ENCODE measurements at places on chromosomes 12 and 14. TPM values are rescaled to one million over a fixed set of nuclear protein-coding genes. Genes with fewer than 3 reads are reported as not detected.

- DNase-seq, result peak; percentile 80
These were observed 12.3 kb upstream of the KRT74 start for GRCh38 chr12:52585946-52586345.

DNA sequence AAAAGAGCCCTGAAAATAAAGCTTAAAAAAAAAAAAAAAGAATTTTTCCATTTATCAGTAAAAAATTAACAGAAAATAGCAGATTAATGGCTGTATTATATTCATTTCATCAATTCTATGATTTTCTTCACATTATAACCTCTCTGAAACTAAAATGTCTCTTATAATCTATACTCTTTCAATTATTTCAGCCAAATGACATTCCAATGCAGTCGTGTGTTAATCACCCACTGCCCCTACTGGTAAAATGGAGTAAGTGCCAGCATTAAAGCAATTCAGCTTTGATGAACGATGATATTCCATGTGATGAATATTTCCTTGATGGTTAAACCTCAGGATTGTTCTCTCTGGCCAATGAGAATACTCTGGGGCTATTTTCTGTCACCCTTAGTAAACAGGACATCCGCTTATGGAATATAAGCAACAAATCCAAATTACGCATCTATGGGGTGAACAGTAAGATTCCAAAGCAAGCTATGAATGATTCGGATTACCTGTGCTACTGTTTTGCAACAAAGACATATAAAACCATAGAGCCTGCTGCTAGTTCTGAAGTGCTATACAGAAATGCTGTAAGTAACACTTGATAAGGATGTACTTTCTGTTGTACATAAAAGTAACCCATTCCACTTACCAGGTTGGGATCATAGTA is 20.3 kb upstream of the SYCP3 start:
- no peak for DNase-seq

DNA sequence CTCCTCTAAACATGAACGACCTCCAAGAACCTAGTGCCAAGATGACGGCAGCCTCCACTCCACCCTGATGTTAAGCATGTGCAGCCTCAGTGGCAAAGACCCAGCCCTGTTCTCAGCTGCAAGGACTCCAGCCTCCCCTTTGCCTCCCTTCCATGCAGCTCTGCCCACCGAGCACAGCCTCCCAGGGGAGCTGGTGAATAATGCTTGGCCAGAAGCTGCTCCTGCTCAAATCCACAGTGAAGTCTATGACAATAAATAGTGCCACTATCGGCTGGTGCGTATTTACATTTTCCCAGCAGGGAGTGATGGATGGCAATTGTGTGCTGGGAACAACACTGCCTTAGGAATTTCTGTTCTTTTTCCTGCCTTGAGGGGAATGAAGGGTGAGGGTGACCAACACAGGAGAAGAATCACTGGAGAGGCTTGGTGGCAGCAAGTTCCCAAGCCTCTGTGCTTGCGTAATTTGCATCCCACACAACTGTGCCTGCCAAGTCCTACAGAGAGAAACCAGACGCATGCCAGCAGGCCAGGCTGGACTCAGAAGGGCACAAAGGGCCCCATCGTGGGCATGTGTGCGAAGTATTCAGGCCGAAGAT is 29.9 kb upstream of the TC2N start:
- DNase-seq, result no peak

DNA sequence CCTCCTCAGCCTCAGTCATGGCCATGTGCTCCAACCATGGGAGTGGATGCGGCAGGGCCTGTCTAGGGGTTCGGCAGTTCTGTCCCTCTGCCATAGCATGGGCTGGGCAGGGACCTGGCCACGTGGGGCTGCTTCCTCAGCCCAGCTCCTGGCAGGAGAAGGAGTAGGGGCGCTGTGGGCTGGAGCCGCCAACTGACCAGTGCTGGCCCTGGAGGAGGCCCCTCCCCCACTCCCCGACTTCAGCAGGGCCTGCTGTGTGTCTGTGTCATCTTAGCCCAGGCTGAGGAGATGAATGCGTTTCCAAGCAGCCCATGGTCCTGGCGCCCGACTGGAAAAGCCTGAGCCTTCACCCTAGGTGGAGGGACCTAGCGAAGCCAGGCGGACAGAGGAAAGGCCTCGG is 2.7 kb upstream of the PACS2 start:
- DNase-seq, result no peak

- DNase-seq, result no peak
These were observed 111.2 kb downstream of the ITPR2 start for GRCh38 chr12:26721800-26722199.

DNA sequence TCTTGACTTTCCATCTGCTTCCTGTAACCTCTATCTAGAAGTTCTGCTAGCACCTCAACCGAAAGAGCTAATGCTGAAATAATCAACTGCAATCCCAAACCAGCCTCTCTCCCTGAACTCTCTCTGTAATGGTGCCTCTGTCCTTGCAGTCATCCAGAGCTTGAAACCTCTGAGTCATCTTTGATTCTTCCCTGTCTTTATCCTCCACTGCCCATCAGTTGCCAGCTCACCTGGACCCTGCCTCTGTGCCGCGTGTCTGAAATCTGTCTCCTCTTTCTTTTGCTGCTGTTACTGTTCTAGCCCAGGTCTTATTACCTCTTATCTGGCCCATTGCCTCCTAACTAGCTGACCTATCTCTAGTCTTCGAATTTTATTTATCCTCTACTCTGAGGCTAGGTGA is 15.5 kb downstream of the CLSTN3 start:
- peak; percentile 21 for DNase-seq

GRCh38 chr12:754851-755562 is 2.6 kb downstream of the WNK1 start:
- DNase-seq, result no peak

- no peak for DNase-seq
These were observed 114.7 kb downstream of the SLC8A3 start for GRCh38 chr14:70073924-70074566.

GRCh38 chr14:68548194-68549076 is 244.4 kb downstream of the ZFP36L1 start:
- no peak for DNase-seq

- DNase-seq, result no peak
These were observed 82.0 kb downstream of the CATSPERB start for GRCh38 chr14:91649930-91650329.

DNA sequence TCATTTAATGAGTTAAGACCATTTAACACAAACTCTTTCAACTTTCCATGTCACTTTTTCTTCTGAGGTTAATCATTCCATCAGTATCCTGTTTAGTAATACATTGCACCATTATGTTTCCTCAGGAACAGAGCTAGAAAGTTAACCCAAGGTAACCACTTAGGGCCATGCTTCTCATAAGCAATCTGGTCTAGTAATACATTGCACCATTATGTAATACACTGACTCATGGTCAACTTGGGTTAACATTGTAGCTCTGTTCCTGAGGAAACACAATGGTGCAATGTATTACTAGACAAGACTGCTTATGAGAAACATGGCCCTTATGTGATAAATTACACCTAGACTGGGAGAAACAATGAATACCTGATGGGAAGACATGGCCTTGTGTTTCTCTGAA is 21.7 kb downstream of the ERH start:
- no peak for DNase-seq

DNA sequence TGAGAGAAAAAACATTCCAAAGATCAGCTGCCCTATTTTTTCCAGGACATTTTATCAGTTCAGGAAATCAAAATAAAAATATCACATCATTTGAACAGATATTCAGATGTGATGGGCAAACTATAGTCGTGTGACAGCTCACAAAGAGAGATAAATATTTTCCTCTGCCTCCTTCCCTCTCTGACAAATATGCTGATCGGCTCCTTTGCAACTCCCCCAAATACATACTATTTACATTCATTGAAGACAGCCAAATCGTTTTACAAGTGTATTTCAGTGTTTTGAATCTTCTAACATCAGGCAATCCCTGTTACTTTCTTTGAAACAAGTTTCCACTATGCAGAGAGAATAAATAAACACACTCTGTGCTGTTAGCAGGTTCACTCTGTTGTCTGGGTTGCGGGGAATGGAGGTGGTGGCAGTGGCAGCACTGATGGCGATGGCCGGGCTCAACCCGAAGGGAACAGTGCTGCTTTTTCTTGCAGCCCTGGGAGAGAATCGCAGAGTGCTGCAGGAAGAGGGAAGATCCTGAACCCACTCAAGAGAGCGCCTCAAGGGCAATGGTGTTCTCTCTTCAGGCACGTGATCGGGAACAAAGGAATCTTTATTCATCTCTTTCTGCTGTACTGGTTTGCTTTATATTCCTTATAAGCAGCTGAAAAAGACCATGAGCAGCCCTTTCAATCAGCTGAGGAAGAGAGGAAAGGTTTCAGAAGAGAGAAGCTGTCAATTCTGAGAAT is 142.5 kb downstream of the PHLDA1 start:
- no peak for DNase-seq

DNA sequence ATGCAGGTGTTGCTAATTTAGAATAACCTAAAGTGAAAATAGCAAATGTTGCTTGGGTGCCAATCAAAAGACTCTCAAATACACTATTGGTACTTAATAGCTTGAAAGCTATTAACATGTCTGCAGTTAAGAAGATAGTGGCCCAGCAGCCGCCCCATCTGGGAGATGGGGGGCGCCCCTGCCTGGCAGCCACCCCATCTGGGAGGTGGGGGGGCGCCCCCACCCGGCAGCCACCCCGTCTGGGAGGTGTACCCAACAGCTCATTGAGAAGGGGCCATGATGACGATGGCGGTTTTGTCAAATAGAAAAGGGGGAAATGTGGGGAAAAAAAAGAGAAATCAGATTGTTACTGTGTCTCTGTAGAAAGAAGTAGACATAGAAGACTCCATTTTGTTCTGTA is 923.1 kb upstream of the MDGA2 start:
- DNase-seq, result no peak

DNA sequence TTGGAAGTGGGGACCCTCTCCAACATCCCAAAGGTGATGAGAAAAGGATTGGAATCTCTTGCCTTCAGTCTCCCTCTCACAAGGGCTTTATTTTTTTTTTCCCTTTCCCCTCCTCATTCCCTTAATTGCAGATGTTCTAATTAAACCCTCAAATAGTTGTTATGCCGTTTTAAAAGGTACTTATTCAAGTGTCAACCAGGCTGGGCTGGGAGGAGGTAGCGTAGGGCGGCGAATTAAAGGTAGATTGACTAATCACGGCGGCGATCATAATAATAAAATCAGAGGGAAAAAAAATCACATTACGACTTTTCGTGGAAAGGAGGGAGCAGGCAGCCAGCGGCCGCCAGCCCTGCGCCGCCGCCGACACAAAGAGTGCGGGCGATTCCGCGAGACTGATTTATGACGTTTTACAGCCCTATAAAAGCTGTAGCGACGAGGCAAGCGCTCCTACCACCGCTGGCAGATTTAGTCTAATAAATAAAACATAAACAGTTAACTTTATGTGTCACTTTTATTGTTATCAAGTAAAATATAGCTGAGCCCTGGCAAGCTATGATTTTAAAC is 1.7 kb upstream of the HOXC4 start:
- no peak for DNase-seq

- DNase-seq, result no peak
These were observed 53.2 kb upstream of the NELL2 start for GRCh38 chr12:44929236-44929885.

- DNase-seq, result no peak
These were observed 92.4 kb upstream of the PKP2 start for GRCh38 chr12:32988982-32989381.

GRCh38 chr14:73757381-73757780 is 43.2 kb upstream of the PNMA1 start:
- no peak for DNase-seq

DNA sequence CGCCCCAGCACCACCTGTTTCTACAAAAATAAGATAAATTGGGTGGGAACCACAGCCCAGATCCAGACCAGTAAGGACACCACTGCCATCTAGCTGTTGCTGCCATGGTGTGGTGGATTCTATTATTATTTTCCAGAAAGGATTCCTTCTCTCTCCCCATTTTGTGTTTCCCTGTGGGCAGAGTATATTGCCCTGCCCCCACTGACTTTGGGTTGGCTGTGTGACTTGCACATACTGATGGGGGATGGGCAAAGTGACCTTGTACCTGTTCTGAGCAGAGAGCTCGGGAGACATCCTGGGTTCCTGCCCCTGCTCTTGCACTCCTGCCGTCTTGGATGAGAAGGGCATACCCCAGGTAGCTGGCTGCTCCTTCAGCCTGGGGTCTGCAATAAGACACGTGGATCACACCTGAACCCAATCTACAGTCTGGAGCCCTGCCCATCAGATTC is 24.3 kb downstream of the MOAP1 start:
- DNase-seq, result no peak

DNA sequence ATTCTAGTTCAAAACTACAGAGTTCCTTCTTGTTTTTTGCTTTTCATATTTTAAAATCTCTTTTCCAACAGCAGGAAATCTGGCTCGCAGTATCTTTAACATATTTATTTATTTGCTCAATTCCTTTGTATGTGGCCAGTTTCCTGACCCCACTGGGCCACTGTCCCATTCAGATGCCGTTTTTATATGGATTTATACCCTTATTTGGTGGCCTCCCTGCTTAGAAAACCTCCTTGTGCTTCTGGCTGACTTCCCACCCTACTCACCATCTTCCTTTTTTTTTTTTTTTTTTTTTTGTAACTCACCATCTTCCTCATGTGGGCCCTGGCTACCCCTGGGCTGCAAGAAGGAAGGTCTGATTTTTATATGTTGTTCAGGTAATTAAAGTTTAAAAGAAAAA is 53.9 kb downstream of the TTLL5 start:
- DNase-seq, result no peak

GRCh38 chr14:61471297-61472005 is 150.1 kb downstream of the PRKCH start:
- DNase-seq, result no peak

GRCh38 chr12:120795441-120796178 is 70.0 kb downstream of the ACADS start:
- DNase-seq, result no peak

FNTB gene
- total RNA-seq, result 20.8 TPM

LRR1 gene
- 8.5 TPM for total RNA-seq

NRL gene
- total RNA-seq, result 1.6 TPM

OVCH1 gene
- 0.89 TPM for total RNA-seq

KRT4 gene
- 0.90 TPM for total RNA-seq

RNASE7 gene
- total RNA-seq, result not detected

KRT72 gene
- total RNA-seq, result not detected

NTS gene
- not detected for total RNA-seq

ZDHHC17 gene
- total RNA-seq, result 36.0 TPM

MORN3 gene
- 0.15 TPM for total RNA-seq

KERA gene
- not detected for total RNA-seq

PLEKHG7 gene
- not detected for total RNA-seq

PPFIA2 gene
- 0.46 TPM for total RNA-seq

SLC25A47 gene
- not detected for total RNA-seq

FOXA1 gene
- total RNA-seq, result not detected

PLD4 gene
- not detected for total RNA-seq

CYP27B1 gene
- 3.2 TPM for total RNA-seq

IL31 gene
- not detected for total RNA-seq

LRRC43 gene
- 1.6 TPM for total RNA-seq

ITGB7 gene
- not detected for total RNA-seq
